ENCODE measurements at places on chromosomes 6 and 20. TPM values are rescaled to one million over a fixed set of nuclear protein-coding genes. Genes with fewer than 3 reads are reported as not detected.
A peak's percentile ranks its signal among the peaks of the same experiment; 100 is the strongest.

- DNase-seq = no peak
- peaks cover 33% of the 10 kb centered on the region for H3K27me3 ChIP-seq
- no peak overlapping the region for H3K27ac ChIP-seq
- H3K4me3 ChIP-seq = no peak overlapping the region
- no peaks in the 10 kb centered on the region for H3K4me1 ChIP-seq
- no peaks in the 10 kb centered on the region for H3K36me3 ChIP-seq
These were observed 12.7 kb downstream of the CGA start for GRCh38 chr6:87082160-87082721.

The CASS4 gene
- total RNA-seq = 1.3 TPM

The LRRC1 gene
- total RNA-seq = 3.0 TPM

DNA sequence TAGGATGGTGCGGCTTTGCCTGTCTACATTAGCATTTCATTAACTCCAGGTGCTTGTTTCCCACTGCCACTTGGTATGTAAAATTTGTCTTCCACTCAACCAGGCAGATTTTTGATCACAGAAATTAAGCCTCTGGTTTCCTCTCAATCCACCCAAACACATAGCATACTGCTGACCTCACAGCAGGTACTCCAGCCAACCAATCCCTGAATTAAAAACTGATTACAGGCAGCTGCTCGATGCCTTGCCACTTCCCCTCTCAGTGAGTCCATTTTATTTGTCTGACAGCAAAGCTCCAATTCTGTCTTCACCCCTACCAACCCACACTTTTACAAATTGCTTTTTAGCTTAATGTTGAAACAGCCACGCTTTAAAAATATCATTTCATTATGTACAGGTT, 95.2 kb downstream of the PLCB1 start:
- H3K4me1 ChIP-seq = peaks cover 12% of the 10 kb centered on the region
- H3K27me3 ChIP-seq = no peaks in the 10 kb centered on the region
- H3K4me3 ChIP-seq = no peak overlapping the region
- H3K27ac ChIP-seq = no peak overlapping the region
- no peaks in the 10 kb centered on the region for H3K36me3 ChIP-seq
- DNase-seq = no peak

GRCh38 chr20:54843865-54844264, 368.5 kb downstream of the DOK5 start:
- H3K36me3 ChIP-seq = no peaks in the 10 kb centered on the region
- H3K27me3 ChIP-seq = no peaks in the 10 kb centered on the region
- H3K4me3 ChIP-seq = no peak overlapping the region
- H3K27ac ChIP-seq = no peak overlapping the region
- H3K4me1 ChIP-seq = no peaks in the 10 kb centered on the region

GRCh38 chr6:126447367-126447766, 107.5 kb downstream of the CENPW start:
- no peak overlapping the region for H3K27ac ChIP-seq
- H3K36me3 ChIP-seq = no peaks in the 10 kb centered on the region
- no peaks in the 10 kb centered on the region for H3K27me3 ChIP-seq
- no peaks in the 10 kb centered on the region for H3K4me1 ChIP-seq
- H3K4me3 ChIP-seq = no peak overlapping the region
- DNase-seq = no peak

The EPB41L2 gene
- total RNA-seq = 30.5 TPM

- DNase-seq = no peak
- H3K4me1 ChIP-seq = no peaks in the 10 kb centered on the region
- no peak overlapping the region for H3K4me3 ChIP-seq
- no peaks in the 10 kb centered on the region for H3K36me3 ChIP-seq
- no peak overlapping the region for H3K27ac ChIP-seq
These were observed 608.2 kb downstream of the PRKN start for GRCh38 chr6:162119341-162119740.

GRCh38 chr6:142478117-142478516, 176.3 kb downstream of the ADGRG6 start:
- H3K36me3 ChIP-seq = no peaks in the 10 kb centered on the region
- no peak overlapping the region for H3K4me3 ChIP-seq
- DNase-seq = no peak

DNA sequence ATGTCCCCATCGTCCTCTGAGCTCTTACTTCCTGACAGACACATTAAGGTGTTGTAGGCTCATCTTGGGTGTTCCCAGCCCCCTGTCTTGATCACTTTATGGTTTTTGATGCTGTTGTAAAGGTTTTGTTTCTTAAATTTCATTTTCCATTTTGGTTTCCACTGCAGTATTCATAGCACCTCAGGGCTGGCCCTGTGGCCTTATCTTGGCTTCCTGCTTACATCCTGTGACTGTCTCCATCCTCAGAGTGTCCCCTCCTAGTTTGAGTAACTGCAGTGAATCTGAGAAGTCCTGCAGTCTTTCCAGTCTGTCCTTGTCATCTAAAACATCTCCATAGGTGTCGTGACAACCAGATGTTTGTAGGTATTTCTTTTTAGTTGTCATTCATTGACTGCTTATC, 50.9 kb downstream of the JARID2 start:
- no peaks in the 10 kb centered on the region for H3K27me3 ChIP-seq
- H3K4me3 ChIP-seq = peak overlapping the region; percentile 80
- H3K4me1 ChIP-seq = peaks cover 72% of the 10 kb centered on the region
- DNase-seq = peak; percentile 75
- H3K27ac ChIP-seq = peak overlapping the region; percentile 95
- peaks cover 4% of the 10 kb centered on the region for H3K36me3 ChIP-seq

DNA sequence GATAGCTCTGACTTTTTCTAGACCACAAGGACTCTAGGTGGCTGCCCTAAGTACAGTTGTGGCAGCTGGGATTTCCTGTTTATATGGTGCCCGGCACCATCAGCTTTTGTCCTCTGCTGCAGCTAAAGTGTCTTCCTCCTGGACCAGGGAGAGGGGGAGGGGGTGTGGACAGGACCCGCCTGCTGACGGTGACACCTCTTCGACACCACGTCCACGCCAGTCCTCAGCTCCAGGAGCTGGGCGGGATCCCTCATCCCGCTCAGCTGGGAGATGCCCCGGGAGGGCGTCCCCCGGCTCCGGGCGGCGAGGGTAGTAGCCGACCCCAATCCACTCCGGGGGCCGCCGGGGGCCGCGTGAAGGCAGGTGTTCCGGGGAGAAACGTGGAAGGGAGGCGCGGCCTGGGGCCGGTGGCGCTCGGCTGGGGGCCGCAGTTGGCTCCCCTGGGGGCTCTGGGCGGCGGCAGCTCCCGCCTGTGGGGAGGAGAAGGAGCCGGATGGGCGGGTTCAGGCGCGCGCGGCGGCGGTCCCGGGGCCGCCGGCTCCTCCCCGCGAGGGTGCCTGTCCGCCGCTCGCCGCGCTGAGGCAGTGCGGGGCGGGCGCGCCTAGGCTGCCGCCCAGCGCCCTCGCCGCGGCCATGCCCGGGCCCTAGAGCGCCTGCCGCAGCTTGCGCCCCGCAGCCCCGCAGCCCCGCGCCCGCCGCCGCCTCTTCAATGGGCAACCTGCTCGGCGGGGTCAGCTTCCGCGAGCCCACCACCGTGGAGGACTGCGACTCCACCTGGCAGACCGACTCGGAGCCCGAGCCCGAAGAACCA, at the start of gene OGFRL1:
Gene OGFRL1, plus strand, starts transcription at position 584 of the 811 bp plus-strand sequence. Its CDS starts 126 bp downstream, at position 710.
- H3K36me3 ChIP-seq = peaks cover 1% of the 10 kb centered on the region
- no peaks in the 10 kb centered on the region for H3K27me3 ChIP-seq
- H3K4me1 ChIP-seq = peaks cover 37% of the 10 kb centered on the region
- H3K4me3 ChIP-seq = peak within 1 kb of the TSS; percentile 86
- peak; percentile 82 for DNase-seq
